ENCODE measurements at places on chromosomes 4 and X.

DNA sequence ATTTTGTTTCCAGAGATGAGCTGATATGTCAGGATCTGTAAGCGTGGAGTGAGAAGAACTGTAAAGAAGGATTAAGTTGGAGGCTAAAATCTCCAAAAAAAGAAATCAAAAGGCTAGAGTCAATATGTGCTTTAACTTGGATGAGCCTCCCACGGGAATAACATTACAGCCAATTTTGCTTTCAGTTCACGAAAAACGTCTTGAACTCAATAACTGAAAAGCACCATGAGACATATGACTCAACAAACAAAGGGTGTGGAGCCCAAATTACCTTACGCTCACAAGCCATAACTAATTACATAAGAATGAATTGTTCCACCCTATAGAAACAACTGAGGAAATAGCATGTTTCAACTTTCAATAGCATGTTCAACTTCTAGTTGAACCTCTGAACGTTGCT, 22.3 kb downstream of the TMPRSS11D start:
- no peak for DNase-seq

- DNase-seq: no peak
These were observed 79.4 kb downstream of the FAM193A start for GRCh38 chr4:2615821-2616220.

GRCh38 chrX:40423299-40423698, 157.5 kb upstream of the ATP6AP2 start:
- no peak for DNase-seq

- no peak for DNase-seq
These were observed 59.6 kb downstream of the FRYL start for GRCh38 chr4:48720459-48720858.

- no peak for DNase-seq
These were observed 169.6 kb downstream of the GABRG1 start for GRCh38 chr4:45954276-45954675.

- no peak for DNase-seq
These were observed 67.7 kb upstream of the SPANXN2 start for GRCh38 chrX:143788265-143788664.

- no peak for DNase-seq
These were observed 158.0 kb upstream of the MED14 start for GRCh38 chrX:40893251-40893910.

- no peak for DNase-seq
These were observed 65.7 kb downstream of the LRBA start for GRCh38 chr4:150949342-150949741.

DNA sequence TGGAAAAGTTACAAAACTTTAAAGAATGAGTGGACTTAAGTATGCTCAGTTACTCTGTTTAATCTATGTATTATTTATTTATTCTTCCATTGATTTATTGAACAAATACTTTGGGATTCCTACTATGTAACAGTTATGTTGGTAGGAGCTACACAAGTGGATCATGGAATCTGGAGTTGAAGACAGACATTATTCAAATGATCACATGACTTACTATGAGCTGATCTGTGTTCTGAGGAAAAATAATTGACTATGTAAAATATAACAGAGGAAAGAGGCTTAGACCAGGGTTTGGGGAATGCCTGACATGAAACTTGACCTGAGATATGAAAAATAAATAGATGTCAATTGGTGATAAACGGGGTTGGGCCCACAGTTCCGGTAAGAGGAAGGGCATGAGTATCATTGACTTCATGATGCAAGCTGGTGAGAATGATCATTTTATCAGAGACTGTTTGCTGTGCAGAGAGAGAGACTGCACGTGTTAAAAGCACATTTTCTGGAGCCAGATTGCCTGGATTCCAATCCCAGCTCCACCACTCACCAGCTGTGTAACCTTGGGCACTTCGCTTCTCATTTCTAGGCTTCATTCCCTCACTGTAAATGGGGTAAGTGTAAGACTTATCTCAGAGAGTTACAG, 179.0 kb downstream of the SPCS3 start:
- DNase-seq: no peak

- DNase-seq: no peak
These were observed 144.0 kb upstream of the PJA1 start for GRCh38 chrX:69309074-69309792.

DNA sequence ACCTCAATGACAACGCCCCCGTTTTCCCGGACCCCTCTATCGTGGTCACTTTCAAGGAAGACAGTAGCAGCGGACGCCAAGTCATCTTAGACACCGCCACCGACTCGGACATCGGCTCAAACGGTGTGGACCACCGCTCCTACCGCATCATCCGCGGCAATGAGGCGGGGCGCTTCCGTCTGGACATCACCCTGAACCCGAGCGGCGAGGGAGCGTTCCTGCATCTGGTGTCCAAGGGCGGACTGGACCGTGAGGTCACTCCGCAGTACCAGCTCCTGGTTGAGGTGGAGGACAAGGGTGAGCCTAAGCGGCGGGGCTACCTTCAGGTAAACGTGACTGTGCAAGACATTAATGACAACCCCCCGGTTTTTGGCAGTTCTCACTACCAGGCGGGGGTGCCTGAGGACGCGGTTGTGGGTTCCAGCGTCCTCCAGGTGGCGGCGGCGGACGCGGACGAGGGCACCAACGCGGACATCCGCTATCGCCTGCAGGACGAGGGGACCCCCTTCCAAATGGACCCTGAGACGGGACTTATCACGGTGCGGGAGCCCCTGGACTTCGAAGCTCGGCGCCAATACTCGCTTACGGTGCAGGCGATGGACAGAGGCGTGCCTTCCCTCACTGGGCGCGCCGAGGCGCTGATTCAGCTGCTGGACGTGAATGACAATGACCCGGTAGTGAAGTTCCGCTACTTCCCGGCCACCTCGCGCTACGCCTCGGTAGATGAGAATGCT, 2.2 kb downstream of the FAT4 start:
- DNase-seq: no peak

- DNase-seq: no peak
These were observed 41.8 kb downstream of the ACSL4 start for GRCh38 chrX:109691277-109691676.

DNA sequence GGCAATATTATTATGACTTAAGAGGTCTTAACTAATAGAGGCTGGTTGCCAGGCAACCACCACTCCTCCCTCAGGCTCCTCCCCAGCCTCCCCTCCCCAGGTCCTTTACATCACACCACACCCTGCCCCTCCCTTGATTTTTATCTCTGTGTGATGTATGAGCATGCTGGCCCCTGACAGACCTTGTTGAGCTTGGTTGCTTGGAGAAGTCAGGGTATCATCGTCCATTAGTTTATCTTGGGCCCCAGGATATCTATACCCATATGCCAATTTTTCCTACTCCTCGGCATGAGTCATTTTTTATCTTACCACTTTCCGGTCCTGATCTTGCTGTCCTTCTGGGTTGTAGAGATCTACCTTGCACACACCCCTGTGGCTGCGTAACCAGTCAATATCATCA, 2.5 kb downstream of the AKAP4 start:
- DNase-seq: no peak

DNA sequence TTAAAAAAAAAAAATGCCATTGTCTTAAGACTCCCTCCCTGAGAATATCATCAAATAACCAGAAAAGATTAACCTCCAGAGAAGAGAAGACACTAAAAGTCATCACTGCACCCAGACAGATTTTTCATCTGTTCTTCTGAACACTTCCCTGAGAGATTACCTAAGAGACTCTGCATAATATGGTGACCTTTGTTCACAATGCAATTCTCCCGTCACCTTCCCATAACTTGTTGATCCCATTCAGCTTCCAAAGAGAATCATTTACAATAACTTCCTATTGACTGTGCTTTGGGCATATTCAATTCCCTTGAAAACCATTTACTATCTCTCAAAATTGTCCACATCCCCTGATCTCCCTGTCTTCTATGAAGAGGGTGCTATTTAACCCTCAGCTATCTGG, 85.1 kb upstream of the SMAD1 start:
- DNase-seq: no peak

DNA sequence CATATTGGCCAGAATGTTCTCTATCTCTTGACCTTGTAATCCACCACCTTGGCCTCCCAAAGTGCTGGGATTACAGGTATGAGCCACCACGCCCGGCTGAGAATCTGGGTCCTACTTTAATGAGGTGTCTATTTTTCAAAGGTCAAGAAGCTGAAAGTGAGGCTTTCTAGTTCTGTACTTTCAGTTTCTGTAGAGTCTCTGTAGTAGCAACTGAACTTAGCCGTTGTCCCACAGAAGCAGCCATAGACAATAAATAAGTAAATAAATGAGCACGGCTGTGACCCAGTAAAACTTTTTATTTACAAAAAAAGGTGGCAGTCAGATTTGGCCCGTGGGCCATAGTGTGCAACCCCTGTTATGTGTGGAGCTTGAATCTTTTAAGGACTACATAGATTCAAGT, 92.0 kb downstream of the FNIP2 start:
- no peak for DNase-seq
